Activated T-cell treated with anti-CD3 and anti-CD28 coated beads, Interleukin-2, amount 50 U/mL, for 4 hours (primary cell): ENCODE measurements at places on chromosomes 2 and 18.

- DNase-seq, result no peak
Observed at GRCh38 chr2:96804986-96805385, 11.1 kb upstream of the CNNM3 start.

GRCh38 chr2:9703085-9703678, 72.4 kb upstream of the YWHAQ start:
- peak; percentile 64 for DNase-seq

- no peak for DNase-seq
Observed at GRCh38 chr18:36196238-36196995, 9.1 kb downstream of the MOCOS start.

GRCh38 chr2:57674025-57674424, 372.6 kb upstream of the VRK2 start:
- DNase-seq, result no peak

- no peak for DNase-seq
Observed at GRCh38 chr2:182542501-182543258, 115.8 kb upstream of the PDE1A start.

GRCh38 chr2:36708041-36708741, 11.7 kb downstream of the VIT start:
- DNase-seq, result no peak

DNA sequence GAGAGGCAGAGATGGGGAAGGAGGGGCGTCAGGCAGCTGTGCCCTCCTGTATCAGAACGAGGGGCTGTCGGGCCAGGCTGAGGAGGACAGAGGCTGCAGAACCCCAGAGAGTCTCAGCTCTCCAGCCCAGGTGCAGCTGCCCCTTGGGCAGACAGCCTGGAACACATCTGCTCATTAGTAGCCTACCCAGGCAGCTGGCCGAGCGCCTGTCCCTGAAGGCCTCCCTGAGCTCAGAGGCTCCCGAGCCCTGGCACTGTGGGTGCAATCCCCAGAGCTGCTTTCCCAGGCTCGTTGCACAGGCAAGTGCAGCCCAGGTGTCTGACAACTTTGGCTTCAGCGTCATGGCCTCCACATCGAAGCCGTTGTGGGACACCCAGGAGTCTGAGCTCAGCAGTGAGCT, 13.1 kb upstream of the TMEM185B start:
- DNase-seq, result no peak

DNA sequence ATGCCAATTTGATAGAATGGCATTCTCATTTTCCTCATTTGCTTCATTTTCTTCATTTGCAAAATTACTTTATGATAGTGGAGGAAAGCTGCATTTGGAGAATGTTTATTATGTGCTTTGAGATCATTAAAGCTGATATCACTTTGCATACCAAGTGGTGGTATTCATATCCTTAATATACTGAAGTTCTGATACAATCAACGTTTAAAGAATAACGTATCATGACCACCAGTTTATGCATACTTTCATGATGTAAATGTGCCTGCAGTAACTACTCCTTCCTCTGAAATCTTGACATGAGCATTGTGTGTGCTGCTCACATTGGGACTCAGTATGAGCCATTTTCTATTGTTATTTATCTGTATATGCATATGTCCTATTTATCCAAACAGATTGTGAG, 302.1 kb downstream of the ARHGAP15 start:
- no peak for DNase-seq

DNA sequence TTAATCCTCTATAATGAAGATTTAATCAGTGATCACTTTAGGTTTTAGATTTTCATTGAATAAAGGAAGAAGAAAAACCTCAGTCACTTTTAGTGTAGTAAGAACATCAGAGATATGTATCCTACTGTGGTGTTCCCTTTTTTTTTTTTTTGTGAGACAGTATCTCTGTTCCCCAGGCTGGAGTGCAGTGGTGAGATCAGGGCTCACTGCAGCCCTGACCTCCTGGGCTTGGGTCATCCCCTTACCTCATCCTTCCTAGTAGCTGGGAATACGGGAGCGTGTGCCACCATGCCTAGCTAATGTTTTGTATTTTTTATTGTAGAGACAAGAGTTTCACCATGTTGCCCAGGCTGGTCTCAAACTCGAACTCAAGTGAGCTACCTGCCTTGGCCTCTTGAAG, 5.1 kb downstream of the SLC39A10 start:
- DNase-seq, result no peak

- no peak for DNase-seq
Observed at GRCh38 chr2:37604716-37605115, 66.7 kb downstream of the CDC42EP3 start.

DNA sequence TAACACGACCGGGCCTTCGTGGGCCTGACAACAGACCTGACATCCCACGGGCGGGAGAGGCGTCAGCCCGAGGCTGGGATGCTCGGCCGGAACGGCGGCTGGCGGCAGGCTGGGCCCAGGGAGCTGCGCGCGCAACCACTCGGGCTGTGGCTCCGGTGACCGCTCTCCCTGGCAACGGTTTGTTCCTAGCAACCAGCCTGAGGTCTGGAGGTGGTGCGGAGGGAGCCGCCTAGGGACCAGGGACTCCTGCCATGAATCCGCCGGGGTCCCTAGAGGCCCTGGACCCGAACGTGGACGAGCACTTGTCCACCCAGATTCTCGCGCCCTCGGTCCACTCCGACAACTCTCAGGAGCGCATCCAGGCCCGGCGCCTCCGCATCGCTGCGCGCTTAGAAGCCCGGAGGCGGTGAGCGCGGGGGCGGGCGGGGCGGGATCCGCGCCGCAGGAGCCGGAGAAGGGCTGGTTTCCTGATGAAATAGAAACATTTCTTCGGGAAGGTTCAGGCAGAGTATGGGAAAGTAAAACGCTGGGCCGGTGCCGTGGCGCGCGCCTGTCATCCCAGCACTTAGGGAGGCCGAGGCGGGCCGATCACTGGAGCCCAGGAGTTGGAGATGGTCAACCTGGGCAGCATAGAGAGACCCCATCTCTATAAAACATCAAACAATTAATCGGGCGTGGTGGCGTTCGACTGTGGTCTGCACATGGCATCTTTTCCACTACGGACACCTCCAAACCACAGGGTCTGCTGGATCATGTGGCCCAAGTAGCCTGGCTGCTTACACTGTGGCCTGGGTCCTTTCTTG, at the start of gene DRC1:
TSS of gene DRC1 (plus strand) at position 182 of the 803 bp plus-strand sequence. CDS start at position 252, 70 bp downstream.
- DNase-seq, result no peak

DNA sequence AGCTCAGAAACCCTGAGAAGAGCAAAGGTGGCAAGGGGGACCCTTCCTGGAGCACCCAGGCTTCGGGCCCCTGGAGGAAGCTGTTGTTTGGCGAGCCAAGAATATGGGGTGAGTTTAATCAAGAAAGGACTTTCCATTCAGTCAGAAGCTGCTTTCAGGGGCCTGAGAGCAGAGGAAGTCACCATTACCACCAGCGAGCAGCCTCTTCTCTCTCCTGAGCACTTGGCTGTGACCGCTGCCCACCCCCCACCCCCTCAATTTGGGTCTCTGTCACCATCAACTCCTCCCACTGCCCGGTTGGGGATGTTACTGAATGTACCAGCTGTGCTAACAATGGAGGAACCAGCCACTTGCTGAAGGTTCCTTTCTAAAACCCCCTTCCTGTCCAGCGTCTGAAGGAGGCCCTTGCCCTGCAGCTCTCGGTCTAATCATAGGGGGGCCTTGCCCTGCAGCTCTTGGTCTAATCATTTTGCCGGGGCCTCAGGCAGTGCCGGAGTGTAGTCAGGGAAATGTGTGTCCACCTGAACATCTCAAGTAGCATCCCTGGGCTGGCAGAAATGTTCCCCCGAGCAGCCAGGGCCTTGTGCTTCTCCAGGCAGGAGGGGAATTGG, 943 bp downstream of the INPP5D start:
- DNase-seq, result no peak

DNA sequence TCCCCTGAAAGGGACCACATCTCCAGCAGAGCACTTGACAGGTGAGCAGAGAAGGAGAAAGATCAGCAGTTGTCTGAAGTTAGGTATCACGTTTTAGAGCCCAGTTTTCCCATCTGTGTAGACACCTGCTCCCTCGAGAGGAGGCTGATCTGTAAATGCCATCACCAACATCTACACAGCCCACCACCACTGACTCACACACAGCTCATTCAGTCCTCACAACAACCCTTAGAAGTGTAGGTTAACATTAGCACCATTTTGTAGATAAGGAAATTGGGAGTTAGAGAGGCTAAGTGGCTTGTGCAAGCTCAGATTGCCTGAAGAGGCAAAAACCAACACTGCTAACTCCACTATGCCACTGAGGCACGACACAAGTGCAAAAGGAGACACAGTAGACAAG, 37.2 kb upstream of the STAT1 start:
- DNase-seq, result no peak

DNA sequence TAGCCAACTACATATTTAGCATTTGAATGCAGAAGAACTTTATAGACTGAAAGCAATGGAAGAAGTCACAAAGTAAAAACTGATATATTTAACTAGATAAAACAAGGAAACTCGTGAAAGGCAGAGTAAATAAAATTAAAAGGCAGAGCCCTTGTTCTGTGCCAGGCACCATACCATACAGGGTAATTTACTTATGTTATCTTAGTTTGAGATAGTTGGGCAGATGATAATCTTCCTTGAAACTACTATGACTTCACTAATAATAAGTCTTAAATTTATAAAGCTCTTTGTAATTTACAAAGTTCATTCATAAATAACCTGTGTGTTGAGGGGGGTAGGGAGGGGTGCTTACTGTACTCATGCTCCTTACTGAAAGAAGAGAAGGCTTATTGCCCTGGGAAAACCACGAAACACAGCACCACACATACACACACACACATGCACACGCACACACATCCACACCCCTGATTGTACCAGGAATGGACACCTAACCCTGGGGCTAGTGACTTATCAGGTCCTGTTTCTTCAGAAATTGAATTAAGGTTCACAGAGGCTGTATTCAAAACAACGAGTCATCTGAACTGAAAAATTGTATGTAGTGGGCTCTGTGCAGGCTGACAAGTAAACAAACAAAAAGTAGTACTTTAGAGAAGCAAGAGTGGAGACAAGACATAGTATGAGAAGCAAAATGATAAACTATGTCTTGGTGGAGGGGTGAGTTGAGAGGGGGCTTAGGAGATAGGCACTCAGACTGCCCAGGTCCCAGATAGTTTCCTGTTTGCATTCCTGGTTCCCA, 38.1 kb downstream of the AGFG1 start:
- DNase-seq, result no peak

- no peak for DNase-seq
Observed at GRCh38 chr2:55092439-55092838, 42.2 kb upstream of the RTN4 start.

DNA sequence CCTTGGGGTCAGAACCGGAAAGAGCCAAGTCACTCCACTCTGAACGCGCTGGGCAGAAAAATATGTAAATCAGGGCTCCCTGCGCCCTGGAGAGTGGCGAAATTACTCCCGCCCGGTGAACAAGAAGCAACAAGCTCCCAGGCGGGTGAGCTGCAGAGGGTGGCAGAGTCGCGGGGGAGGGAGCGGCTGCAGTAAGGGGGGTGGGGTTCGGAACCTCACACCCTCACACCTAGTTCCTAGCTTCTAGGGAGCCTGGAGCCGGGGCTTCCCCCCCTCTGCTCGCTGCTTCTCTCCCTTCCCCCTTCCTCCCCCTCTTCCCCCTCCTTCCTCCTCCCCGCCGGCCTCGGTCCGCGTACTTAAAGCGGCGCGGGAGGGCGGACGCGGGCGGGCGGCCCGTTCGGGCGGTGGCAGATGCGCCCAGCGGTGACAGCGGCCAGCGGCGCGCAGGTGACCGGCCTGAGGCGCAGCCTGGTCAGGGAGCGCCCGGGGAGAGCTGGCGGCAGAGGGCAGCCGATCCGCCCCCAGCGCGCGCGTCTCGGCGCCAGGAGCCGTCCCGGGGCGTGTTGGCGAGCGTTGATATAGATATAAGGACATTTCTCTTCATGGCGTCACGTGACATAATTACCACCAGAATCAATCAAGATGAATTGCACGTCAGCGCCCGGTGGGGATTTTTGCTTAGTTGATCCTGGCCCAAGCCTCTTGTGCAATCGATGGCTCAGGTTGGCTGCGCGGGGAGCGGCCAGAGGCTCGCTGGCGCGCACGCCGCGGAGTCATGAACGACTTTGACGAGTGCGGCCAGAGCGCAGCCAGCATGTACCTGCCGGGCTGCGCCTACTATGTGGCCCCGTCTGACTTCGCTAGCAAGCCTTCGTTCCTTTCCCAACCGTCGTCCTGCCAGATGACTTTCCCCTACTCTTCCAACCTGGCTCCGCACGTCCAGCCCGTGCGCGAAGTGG, at the start of gene HOXD11:
TSS of gene HOXD11 (plus strand) at position 700 of the 959 bp plus-strand sequence. CDS start at position 776, 76 bp downstream.
- no peak for DNase-seq

- DNase-seq, result no peak
Observed at GRCh38 chr18:57649556-57650500, 28.2 kb upstream of the NARS1 start.

DNA sequence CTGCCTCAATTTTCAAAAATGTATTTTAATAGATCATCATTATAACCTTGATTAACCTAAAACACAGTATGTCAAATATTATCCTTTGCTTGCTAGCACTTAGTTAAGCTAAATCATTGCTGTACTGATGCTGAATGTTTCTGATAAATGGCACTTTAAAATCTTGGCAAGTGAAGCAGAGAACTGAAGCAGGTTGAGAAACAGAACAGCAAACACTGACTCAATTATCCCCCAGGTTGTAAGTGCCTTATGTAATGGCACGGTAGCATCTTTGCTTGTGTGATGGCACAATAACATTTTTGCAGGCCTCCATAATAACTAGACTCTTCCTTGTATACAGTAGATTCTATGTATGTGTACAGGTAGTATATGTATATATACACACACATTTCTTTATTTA, 33.8 kb downstream of the ARHGAP15 start:
- no peak for DNase-seq

DNA sequence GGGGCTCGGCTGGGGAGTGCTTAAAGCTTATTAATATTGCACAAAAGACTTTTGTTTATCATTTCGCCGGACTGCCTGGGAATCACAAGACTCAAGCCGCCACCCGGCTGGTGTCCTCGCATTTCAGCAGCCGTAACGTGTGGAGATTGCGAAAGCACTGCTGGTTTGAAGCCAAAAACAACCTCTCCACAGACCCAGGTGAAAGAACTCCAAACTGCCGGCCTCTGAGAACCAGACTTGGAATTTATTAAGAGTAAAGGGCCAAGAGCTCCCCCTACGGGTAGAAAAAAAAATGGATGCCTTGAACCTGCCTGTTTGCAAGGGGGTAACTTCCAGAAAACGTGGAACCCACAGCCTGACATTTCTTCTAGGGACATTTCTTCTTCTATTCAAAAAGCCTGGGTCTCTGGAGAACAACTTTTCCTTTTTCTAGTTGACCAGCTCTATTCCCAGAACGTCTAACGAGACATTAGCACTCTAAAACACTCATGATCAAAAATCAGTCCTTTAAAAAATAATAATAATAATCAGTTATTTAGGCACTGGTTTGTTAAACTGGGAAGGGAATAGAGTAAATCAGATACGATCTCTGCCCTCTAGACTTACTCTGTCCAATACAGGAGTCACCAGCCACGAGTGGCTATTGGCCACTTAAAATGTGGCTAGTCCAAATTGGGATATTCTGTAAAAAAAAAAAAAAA, 216.3 kb downstream of the C1D start:
- DNase-seq, result no peak
